ENCODE measurements at places on chromosomes 7 and 10. TPM values are rescaled to one million over a fixed set of nuclear protein-coding genes. Genes with fewer than 3 reads are reported as not detected.

KCNH2 gene
- under 0.01 TPM for total RNA-seq

OR6V1 gene
- not detected for total RNA-seq

PANK1 gene
- total RNA-seq = 5.2 TPM

GFRA1 gene
- total RNA-seq = 0.36 TPM

LRRD1 gene
- not detected for total RNA-seq

CISD1 gene
- 30.0 TPM for total RNA-seq

All from cardiac atrium fibroblast (primary cell).